ENCODE measurements at places on chromosomes 5 and 9.

GRCh38 chr5:67038817-67039603 lies 157.6 kb downstream of the CD180 start:
- DNase-seq, result no peak

GRCh38 chr9:131889437-131890251 lies 149.8 kb upstream of the RAPGEF1 start:
- DNase-seq, result no peak

DNA sequence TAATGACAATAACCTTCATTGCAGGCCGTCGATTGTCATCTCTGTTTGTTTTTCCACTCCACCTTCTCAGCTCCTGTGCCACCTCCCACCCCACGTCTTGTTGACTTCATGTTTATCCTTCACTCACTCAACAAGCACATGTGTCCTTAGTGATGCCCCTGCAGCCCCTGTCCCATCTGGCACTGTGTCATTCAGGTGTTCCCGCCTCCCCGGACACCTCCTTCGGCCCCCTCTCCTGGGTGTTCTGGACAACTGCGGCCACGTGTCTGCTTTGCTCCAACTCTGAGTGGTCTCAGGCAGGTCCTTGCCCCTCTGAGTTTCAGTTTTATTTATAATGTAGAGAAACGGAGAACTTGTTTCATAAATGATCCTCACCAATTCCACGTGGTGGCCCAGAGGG lies 91.0 kb upstream of the COL5A1 start:
- DNase-seq, result no peak

- no peak for DNase-seq
These were observed 191.9 kb upstream of the SEMA6A start for GRCh38 chr5:116766470-116766947.

DNA sequence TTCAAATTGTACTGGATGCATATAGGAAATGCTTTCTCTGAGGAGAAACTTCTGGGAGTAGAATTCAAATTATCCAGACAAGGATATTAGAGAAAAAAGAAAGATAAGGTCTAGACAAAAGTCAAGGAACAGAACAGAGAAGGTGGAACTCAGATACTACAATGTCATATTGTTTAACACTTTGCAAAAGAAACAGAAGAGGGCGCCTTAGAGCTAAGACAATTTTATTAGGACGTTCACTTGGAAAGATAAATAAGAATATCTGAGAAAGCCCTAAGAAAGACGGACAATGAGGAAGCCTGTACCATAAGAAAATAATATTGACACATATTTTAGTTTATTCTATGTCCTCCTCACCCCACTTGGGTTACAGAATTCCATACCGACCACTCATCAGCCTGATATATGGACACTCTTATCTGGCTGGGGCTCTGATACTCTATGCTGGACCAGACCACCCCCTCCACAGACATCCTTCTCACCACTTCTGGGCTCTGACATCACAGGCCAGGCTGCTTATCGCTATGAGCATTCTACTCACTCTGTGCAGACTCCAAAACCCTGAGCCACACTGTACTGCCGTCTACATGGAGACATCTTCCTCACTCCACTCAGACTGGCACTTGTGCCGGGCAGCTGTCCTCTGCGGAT lies 9.1 kb upstream of the AK3 start:
- DNase-seq, result peak; percentile 51

DNA sequence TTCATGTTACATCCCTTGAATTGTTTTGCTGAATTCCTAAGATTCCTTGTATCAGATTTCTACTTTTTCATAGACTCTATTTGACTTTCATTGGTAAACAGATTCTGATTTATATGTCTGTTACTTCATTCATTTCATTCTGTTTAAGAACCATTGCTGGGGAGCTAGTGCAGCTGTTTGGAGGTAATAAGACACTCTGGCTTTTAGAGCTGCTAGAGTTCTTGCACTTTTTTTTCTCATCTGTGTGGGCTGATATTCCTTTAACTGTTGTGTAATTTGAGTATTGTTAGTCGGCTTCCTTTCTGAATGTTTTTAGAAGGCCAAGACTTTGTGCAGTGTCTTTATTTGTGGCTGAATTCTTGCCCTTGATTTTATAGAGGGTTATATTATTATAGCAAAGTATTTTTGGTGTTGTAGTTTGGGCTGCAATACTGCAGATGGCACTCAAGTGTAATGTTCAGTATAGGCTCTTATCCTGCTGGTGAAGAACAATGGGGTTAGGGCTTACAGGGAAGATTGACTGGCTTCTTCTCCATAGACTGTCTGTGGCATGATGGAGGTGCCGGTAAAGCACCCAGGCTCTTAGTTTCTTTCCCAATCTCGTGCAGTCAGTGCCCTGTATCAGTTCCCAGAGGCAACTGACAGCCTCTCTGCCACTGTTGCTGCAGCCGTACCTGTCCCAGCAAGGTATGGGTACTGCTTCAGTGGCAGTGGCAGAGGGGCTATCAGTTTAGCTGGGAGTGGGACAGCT lies 162.2 kb downstream of the OXCT1 start:
- DNase-seq, result no peak

- DNase-seq, result no peak
These were observed 85.7 kb upstream of the GRIA1 start for GRCh38 chr5:153404747-153405146.

GRCh38 chr9:12566404-12567090 lies 126.6 kb upstream of the TYRP1 start:
- DNase-seq, result no peak

DNA sequence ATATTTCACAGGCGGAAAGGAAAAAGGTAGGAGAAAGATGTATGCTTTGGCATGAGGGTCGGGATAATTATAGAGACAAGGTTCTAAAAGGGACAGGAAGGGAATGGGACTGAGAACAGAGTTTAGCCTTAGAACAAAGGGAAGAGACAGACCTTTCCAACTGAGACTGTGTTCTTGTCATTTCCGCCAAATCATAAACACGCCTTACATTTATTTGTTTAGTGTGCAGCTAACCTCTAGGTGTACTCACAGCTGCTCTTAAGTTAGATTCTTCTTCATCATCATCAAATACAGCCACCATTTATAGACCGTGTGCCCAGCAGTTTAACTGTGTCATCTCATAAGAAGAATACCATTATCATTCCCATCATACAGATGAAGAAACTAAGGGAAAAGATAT lies 5.9 kb upstream of the DELE1 start:
- no peak for DNase-seq

GRCh38 chr5:132500931-132501628 lies 10.5 kb upstream of the IRF1 start:
- peak; percentile 63 for DNase-seq
